Stimulated activated CD4-positive, alpha-beta T cell treated with anti-CD3 and anti-CD28 coated beads, Interleukin-1b, Interleukin-23, amount 100 ng/mL, for 1 hour (primary cell): ENCODE measurements at places on chromosomes 3 and 15.

DNA sequence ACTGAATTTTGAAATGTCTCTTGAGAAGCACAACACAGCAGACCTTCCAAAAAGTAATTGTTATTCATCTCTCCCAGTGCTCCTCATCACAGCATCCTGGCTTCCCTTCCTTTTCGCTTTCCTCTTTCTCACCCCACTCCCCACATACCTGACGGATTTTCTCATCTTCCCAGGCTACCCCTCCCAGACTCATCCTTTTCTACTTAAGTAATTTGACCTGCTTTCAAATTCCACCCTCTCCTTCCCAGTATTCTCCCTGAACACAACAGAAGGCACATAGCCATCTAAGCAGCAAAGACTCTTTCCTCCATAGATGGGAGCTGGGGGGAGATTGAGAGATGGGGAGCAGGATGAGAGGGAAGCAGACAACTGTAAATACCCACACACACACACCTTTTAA is 187.1 kb upstream of the STT3B start:
- no peak for DNase-seq

- no peak for DNase-seq
Observed at GRCh38 chr3:140704733-140705132, 26.9 kb downstream of the TRIM42 start.

DNA sequence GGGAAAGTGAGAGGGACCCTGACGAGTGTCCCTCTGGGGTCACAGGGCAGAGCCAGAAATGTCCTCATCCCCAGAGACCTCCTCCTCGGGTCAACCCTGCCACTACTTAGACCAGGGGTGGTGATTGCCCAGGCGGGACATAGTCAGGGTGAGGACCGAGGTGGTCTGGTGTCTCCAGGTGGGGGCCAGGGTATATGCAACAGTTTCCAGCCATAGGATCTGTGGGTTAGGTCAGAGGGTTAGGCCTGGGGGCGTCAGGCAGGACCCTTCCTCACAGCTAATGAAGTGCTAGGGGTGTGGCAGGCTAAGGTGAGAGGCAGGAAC is 22.3 kb upstream of the FBLN2 start:
- DNase-seq = no peak

GRCh38 chr3:29754346-29754745 is 473.5 kb downstream of the RBMS3 start:
- no peak for DNase-seq

GRCh38 chr3:189962466-189962865 is 158.2 kb downstream of the P3H2 start:
- DNase-seq = no peak

GRCh38 chr15:43132830-43133429 is 456 bp upstream of the TMEM62 start:
- DNase-seq = no peak

DNA sequence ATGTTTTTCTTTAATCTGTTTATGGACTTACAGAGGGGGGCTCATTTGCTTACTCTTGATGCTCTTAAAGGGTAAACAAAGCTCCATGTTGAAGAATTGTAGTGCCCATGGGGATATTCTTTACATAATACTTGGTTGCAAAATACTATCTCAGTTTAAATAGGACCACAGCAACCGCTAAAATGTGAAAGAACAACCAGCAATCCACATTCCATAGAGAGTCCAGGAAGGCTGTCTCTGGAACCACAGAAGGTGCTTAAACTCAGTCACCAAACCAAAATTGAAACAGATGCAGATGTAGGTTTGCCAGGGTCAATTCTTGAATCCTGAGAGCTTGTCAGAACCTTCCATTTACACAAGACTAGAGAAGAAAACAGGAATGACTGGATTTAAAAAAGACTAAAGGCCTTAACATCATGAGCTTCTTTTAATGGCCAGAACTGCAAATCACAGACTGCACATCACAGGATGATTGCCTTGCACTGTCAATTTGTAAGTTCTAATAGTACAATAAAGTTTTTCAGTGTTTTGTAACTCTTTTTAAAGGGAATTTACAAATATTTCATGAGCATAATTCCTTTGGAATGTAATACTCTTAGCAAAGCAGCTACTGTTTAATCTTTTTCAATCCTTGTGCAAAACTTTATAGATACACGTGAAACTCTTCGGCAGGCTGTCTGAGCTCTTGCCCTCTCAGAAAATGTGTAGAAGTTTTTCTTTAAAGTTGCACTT is 661.6 kb downstream of the SI start:
- no peak for DNase-seq

- DNase-seq = no peak
Observed at GRCh38 chr15:77464129-77464865, 43.6 kb downstream of the HMG20A start.

DNA sequence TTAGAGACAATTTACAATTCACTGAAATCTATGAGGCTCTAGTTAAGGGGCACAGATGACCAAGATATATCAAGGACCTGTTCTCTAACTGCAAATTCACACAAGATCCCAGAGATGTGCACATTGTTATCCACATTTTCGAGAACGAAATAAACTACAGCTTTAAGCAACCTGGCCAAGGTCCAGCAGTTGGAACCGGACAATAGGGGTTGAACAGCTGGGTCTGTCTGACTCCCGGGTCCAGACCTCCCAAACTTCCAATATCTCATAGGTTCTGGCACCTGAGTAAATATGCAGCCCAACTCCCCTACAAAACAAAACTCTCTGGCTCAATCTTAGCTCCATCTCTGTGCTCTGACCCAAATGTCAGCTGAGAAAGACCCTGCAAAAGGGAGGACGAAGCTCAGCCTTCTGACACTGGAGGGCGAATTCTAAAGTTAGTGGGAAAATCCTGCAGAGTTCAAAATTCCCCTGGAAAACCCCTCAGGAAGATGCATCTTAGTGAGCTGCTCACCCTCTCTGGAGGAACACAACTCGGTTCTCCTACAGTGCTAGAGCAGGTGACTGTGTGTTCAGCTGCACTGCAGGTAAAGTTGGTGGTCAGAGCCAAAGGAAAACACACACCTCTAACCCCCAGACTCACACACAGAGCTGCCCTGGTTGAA is 14.2 kb upstream of the SPATA12 start:
- no peak for DNase-seq

- no peak for DNase-seq
Observed at GRCh38 chr15:35166730-35167359, 81.8 kb upstream of the NANOGP8 start.

DNA sequence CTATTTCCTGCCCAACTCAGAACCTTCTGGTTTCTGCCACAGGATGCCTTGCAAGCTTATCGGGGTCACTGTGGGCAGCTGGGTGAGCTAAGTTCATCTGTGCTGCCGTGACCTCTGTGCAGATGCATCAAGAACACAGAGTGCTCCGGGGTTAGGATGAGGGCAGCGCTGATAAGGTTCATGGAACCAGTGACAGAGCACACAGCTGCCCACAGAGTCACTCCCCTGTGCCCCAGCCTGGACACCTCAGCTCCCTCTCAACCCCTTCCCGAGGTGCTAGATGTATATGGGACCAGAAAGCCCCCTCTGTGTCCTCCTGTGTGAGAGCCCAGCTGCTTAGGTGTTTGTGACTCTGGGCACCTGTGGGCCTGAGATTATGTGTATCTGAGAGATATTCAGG is 15.8 kb upstream of the ALAS1 start:
- DNase-seq = no peak

- DNase-seq = no peak
Observed at GRCh38 chr3:58020783-58021071, 12.5 kb downstream of the FLNB start.

DNA sequence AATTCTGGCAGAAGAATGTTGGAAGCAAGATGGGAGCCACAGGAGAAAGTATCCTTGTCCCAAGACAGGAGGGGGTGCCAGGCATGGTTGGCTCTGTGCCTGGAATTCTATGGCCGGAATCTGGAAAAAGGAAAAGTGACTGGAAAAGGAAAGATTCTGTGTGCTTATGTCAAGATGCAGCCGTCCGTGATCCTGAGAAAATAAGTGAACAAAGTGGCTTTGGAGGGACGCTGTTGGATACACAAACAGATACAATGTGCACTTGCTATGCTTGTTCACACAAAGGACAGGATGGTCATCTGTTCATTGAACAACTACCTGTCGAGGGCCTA is 28.5 kb upstream of the MUC20 start:
- no peak for DNase-seq

- DNase-seq = no peak
Observed at GRCh38 chr15:85603160-85603559, 191.6 kb downstream of the KLHL25 start.

DNA sequence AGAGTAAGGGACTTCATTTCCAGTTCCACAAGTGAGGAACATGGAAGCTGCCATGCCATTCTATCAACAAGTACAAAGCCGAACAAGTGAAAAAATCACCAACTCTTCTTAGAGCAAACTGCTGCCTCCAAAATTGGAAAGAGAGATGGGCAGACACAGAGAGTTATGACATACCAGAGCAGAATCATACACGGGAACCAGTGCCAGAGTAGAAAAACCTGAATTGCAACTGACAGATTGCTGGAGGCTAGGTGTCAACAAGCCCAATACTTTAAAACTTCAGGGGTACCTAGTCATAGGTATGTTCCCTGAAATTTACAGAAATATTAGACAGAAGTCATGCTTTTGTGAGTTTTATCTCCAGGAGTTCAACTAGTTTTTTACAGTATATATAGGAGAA is 62.0 kb downstream of the TTBK2 start:
- no peak for DNase-seq

- no peak for DNase-seq
Observed at GRCh38 chr3:141442446-141442845, 44.4 kb upstream of the RASA2 start.

DNA sequence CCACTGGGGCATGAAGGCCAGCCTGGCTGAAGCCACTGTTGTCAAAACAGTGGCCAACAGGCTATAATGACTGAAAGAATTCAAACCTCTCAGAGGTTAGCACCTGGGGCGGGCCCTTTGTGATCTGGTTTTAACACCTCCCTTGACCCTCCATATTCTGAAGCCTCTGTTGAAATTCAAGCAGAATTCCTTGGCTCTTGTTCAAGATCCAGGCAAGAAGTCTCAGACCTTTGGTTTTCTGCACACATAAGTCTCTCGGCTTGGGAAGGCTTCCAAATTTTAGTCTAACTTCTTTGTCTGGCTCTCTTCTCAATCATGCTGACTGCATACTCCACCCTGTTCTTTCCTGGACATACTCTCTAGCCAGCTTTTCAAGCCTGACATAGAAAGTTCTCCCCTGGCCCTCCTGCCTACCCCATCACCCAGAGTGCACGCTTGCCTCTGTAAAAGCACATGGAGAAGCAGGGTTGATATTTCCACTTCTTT is 144.5 kb downstream of the PDZRN3 start:
- DNase-seq = no peak

DNA sequence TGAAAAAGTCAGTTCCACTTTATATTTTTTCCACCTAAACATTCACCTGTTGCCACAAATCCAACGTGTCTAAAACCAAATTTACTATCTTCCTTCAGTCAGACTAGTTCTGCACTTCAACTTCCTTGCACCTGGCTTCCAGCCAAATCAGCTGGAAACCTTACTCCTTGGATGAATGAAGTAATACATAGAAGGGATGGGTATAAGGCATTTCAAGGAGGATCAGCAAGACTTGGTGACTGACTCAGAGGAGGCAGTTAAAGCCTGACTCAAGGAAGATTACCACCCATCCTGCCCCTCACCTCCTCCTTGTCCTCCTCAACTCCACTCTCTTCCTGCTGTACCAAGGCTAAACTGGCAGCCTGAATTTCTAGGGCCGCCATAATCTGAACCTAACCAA is 37.1 kb downstream of the QTRT2 start:
- DNase-seq = no peak

DNA sequence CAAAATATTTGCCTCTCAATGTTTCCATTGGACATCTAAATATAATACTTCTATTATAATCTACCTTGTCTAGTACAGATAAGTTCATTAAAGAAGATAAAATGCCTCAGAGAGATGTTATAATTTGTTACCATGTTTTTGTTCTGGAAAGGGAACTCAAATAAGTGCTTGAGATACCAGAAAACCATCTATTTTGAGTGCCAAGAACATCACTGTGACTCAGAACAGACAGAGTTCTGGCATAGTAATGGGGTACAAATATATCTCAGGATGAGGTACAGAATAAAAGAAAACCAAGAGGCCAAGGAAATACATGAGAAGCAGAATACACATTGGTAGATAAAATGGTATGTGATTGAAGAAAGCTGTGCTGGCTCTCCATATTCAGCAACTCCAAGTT is 58.9 kb downstream of the IMPG2 start:
- DNase-seq = no peak

- no peak for DNase-seq
Observed at GRCh38 chr3:188421836-188422540, 268.0 kb downstream of the LPP start.

DNA sequence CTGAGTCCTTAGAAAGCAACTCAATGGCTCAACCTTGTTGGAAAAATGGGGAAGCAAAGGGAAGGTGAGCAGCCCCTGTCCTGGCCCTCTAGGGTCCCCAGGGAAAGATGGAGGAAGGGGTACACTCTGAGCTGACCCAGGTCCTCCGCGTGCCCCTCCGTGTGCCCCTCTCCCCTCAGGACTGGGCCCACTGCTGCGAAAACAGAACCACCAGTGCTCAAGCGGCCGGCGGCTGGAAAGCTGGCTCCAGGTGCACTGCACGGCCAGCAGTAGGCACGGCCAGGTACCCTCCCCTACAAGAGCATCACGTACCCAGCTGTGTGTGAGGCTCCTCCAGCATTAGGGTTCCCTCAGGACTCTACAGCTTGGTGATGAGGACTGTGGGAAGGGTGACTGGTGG is 26.3 kb downstream of the RAB43 start:
- DNase-seq = no peak

- no peak for DNase-seq
Observed at GRCh38 chr15:40244961-40245523, 6.2 kb downstream of the PAK6 start.

DNA sequence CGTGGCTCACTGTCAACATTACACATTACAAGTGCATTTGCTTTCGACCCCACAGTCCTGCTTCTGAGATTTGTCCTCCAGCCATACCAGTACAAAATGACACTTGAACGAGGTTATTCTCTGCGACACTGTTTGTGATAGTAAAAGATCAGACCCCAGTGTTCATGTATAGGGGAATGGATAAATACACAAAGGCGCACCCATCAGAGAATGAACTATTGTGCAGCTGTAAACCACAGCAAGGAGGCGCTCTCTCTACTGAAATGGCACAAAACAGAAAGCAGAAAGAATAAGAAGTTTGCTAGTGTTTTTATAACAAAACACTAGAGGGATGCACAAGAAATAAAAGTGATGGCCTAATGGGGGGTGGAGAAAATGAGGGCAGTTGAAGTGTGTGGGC is 4.9 kb upstream of the CHSY1 start:
- DNase-seq = no peak

- no peak for DNase-seq
Observed at GRCh38 chr3:102259663-102260062, 175.2 kb upstream of the ZPLD1 start.

GRCh38 chr3:46059432-46059831 is 32.1 kb upstream of the XCR1 start:
- DNase-seq = no peak

- no peak for DNase-seq
Observed at GRCh38 chr3:10911350-10912002, 81.1 kb upstream of the SLC6A1 start.

- no peak for DNase-seq
Observed at GRCh38 chr3:150743508-150743907, 19.5 kb downstream of the SIAH2 start.
